ENCODE measurements at places on chromosomes 1 and 21.

- DNase-seq: no peak
These were observed 345.0 kb downstream of the DISC1 start for GRCh38 chr1:231971397-231972110.

- no peak for DNase-seq
These were observed 207.0 kb downstream of the SIPA1L2 start for GRCh38 chr1:232422898-232423297.

GRCh38 chr1:221437926-221438325, 304.0 kb downstream of the DUSP10 start:
- no peak for DNase-seq

DNA sequence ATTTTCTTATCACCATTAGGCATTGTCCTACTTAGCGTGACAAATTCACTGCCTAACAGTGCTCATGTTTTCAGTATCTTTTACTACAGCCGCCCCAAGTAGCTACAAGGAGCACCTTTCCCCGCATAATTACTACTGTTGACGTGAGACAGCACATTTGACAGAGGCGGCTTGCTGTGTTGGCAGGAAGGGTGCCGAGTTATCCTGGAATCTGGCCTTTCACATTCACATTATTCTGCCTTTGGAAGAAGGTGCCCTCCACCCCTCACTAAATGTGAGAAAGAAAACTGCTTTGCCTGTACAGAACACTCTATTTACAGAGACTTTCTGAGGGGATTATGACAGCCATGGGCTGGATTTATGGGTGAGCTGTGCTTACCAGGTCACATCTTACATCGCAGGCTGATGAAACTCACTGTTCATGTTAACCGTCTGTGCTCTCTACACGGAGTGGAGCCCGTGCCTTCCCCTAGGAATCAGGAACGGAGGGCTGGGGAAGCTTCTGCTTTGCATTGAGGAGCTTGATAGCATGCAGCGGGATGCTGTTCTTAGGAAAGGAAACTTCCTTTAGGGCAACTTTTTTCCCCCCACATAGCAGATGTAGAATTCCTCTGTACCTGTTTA, 148.0 kb upstream of the ZRANB2 start:
- no peak for DNase-seq

- no peak for DNase-seq
These were observed 1.8 kb downstream of the CDC42BPA start for GRCh38 chr1:227316456-227316855.

DNA sequence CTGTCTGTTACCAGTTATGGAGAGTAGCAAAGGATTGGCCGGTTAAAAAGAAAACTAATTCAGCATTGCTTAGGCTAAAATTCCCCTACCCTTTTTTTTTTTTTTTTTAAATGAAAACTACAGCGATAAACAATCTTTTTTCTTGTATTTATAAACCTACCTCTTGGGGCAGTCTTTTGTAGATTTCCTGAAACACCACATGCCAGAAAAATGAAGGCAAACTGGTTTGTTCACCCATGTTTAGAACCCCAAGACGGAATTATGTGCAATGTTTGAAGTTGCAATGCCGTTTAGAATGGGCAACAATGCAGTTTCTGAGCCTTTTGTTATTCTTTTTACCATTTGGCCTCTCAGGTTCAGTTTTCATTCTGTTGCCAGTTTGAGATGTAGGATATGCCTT, 59.1 kb downstream of the PRDM2 start:
- no peak for DNase-seq

GRCh38 chr1:201226859-201227488, 36.4 kb downstream of the IGFN1 start:
- no peak for DNase-seq

GRCh38 chr1:209770636-209771415, 13.5 kb downstream of the C1orf74 start:
- DNase-seq: no peak

DNA sequence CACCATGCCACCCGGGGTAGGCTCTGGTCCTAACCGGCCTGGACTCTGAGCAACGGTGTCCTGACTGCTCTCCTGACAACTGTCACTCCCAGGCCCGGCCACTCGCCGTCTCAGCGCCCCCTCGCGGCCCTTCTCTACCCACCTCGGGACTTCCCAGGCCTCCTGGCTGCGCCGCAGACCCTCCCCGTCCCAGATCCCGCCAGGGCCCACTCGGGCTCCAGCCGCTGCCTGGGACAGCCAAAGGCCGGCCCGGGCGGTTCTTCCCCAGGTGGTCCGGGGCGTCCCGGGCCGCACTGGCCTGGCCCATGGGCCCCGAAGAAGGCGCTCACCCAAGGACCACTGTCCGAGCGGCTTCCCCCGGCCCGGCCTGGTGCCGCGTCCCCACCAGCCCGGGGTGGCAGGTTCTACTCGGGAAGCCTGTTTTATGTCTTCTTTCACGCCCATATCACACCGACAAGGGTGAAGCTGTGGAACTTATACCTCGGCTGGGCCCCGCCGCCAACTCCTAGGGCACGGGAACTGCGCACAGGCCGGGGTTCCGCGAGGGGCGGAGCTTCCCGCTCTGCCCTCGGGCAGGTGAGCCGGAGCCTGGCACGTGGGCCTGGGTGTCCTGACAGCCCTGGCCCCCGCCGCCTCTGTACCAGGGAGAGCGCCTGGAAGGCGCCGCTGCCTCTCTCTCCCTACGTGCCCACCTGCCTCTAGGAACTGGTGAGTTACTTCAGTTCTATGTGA, 138.3 kb downstream of the TTLL7 start:
- DNase-seq: peak; percentile 45

DNA sequence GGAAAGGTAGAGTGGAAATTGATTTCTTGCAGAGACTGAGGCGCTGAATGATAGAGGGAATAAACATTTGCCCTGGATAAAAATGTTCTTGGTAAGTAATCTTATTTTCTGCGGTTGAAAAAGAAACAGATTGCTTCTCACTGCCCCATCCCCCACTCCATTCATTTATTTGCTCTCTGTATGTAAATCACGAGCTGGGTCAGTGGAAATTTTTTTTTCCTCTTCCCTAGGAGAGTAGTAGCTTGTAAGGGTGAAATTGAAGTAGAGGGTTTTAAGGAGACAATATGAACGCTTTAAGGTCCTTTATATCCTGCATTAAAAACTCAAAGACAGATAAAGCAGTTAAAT, 1.4 kb upstream of the BRINP3 start:
- no peak for DNase-seq

- no peak for DNase-seq
These were observed 30.3 kb downstream of the PARK7 start for GRCh38 chr1:7991504-7992440.

DNA sequence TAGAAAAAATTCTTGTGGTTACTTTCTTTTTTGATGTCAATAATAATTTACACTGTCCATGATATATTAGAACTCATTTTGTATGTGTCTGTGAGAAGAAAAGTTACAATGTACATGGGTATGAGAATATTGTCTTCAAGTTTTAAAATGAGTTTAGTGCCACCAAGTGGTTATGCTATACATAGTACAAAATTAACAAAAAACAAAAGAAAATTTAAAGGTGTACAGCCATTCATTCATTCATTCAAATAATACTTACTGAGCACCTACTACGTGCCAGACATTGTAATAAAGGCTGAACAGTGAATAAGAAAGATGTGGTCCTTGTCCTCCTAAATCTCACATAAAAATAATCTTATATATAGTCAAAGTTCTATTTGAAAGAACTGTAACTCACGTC, 27.7 kb downstream of the UCHL5 start:
- no peak for DNase-seq

- DNase-seq: no peak
These were observed 50.6 kb upstream of the SLC2A1 start for GRCh38 chr1:43009274-43009673.

DNA sequence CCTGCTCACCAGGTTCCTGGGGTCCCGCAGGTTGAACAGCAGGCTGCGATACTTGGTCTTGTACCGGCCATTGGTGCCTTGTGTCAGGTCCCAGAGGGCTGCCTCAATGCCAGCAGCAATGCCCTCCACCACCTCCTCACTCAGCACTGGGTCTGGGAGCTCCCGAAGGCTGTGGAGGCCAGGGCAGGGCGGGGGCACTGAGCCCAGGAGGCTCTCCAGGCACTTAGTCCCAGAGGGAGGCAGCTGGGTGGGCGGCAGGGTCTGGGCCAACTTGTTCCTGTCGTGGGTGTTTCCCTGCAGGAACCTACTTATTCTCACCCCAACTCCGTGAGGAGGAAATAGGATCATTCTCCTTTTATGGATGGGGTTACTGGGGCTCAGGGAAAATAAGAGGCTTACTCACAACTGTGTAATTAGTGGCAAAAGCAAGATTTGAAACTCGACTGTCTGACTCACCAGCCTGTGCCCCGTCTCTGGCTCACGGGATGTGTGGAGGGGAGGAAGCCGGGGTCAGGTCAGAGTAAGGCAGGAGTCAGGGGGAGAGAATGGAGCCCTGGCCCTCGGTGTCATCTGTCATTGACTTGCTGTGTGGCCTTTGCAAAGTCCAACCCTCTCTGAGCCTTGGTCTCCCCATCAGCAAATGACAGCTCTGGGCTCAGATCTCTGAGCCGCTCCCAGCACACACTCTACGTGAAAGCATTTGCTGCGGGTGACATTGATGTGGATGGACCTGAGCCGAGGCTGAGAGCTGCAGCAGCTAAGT, 17.2 kb downstream of the SPOCD1 start:
- no peak for DNase-seq

DNA sequence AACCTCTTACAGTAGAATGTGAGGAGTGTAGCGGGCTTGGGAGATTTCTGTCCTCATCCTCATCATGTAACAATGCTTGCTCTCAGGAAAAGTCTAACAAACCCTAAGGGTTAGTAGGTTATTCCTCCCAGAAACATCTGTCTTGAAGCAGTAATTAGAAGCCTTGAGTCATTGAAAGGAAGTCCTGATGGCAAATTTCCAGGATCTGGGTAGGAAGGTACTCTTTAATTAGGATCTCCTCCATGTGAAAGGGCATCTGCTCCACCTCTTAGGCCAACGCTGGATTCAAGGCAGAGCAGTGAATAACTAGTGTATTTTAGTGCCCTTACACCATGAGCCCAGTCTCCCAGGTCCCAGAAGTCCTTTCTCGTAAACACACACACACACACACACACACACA, 106.6 kb upstream of the BARHL2 start:
- DNase-seq: no peak

DNA sequence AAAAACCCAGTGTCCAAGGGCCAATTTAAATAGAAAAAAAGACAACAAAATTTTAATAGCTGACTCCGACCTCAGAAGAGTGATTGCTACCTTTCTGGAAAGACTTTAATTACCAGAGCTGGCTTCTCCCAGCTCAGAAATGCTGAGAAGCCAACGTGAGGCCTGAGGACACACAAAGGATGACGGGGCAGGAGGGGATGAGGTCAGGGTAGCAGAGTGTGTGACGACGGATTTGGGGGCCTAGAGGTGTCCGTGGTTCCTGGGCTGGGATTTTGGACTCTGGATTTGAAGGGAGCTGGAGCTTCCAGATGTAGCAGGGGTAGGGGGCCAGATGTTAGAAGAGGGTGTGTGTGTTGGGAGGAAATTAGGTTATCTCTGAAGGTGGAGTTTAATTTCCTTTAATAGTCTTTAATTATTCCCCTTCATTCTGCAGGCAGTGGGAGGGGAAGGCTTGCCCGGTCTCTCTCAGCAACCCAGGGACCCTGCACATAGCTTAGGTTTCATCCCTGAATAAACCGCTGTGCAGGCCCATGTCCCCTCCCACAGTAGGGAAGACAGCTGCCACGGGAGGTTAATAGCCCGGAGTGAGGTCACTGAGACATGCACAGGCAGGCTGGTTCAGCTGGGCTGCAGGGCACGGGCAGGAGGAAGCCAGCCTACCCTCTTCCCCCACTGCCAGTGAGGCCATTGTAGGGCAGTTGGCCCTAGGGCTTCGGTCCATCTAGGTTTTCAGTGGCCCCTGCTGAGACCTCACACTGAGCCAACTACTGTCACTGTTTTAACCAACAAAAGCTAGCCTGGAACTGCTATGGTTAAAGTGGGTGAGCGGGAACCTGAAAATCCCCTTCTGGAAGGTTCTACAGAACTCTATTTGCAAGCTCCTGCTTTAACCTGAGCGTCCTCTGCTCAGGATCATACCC, 3.8 kb upstream of the PADI3 start:
- no peak for DNase-seq

DNA sequence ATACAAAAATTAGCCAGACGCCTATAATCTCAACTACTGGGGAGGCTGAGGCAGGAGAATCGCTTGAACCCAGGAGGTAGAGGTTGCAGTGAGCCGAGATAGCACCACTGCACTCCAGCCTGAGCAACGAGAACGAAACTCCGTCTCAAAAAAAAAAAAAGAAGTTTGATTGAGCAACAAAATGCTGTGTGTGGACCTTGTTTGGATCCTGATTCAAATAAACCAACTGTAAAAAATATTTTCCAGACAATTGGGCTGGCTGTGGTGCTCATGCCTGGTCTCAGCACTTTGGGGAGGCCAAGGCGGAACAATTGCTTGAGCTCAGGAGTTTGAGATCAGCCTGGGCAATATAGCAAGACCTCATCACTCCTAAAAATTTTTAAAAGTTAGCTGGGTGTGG, 16.8 kb downstream of the PTAFR start:
- no peak for DNase-seq

Measured in activated CD8-positive, alpha-beta memory T cell treated with anti-CD3 and anti-CD28 coated beads for 4 hours (primary cell).